B cell (primary cell): ENCODE measurements at places on chromosomes 12 and 14.

GRCh38 chr14:106378191-106378590 lies 851.8 kb downstream of the TMEM121 start:
- peak; percentile 59 for DNase-seq
- no peak overlapping the region for H3K27ac ChIP-seq
- H3K36me3 ChIP-seq, result no peaks in the 10 kb centered on the region
- no peaks in the 10 kb centered on the region for H3K27me3 ChIP-seq

- peaks cover 31% of the 10 kb centered on the region for H3K4me1 ChIP-seq
- DNase-seq, result no peak
- no peaks in the 10 kb centered on the region for H3K27me3 ChIP-seq
These were observed 4.8 kb downstream of the DGKA start for GRCh38 chr12:55935738-55936151.

GRCh38 chr12:132858718-132859266 lies 28.6 kb downstream of the CHFR start:
- H3K4me3 ChIP-seq, result no peak overlapping the region
- H3K27me3 ChIP-seq, result no peaks in the 10 kb centered on the region
- no peak for DNase-seq
- no peak overlapping the region for H3K27ac ChIP-seq

DNA sequence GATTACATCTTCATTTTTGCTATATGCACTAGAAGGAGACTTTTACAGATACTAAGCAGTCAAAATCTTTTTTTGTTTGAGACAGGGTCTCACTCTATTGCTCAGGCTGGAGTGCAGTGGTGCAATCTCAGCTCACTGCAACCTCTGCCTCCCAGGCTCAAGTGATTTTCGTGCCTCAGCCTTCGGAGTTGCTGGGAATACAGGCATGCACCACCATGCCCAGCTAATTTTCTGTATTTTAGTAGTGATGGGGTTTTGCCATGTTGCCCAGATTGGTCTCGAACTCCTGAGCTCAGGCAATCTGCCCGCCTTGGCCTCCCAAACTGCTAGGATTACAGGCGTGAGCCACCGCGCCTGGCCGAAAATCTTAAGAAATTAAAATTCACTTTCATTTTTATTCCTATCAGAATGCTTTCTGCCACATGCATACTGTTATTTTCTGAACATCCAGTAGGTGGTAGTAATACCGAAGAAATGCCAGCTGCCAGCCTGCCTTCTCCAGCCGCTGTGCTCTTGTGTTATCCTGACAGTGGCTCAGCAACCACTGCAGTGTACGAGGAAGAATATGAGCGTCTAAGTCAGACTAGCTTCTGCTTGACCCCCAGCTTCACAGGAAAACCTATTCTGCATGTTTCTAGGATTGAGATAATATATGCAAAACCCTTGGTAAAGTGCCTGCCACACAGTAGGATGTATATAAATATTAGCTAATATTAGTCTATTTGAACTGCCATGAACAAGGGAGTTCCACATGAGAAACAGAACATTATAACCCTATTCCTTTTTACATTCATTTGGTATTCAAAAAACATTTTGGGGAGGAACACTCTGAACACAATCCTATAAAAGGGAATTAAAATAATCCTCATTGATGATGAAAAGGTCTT lies 54.2 kb downstream of the RPAP3 start:
- no peaks in the 10 kb centered on the region for H3K4me1 ChIP-seq
- no peak overlapping the region for H3K27ac ChIP-seq
- H3K36me3 ChIP-seq, result peaks cover 2% of the 10 kb centered on the region
- H3K4me3 ChIP-seq, result no peak overlapping the region
- peak; percentile 66 for DNase-seq
